ENCODE measurements at places on chromosomes 6 and 20. TPM values are rescaled to one million over a fixed set of nuclear protein-coding genes. Genes with fewer than 3 reads are reported as not detected.

Gene TUBB2A
- polyA plus RNA-seq, result 9.1 TPM

Gene CD24
- polyA plus RNA-seq, result 119 TPM

Gene WFDC2
- polyA plus RNA-seq, result 0.35 TPM

Gene EEF1A2
- polyA plus RNA-seq, result 0.53 TPM

Gene TRIM15
- polyA plus RNA-seq, result not detected

Gene TREM2
- polyA plus RNA-seq, result 0.59 TPM

Gene BPIFB2
- polyA plus RNA-seq, result not detected

GRCh38 chr20:8522168-8522567 is 390.1 kb downstream of the PLCB1 start:
- no peak for DNase-seq

DNA sequence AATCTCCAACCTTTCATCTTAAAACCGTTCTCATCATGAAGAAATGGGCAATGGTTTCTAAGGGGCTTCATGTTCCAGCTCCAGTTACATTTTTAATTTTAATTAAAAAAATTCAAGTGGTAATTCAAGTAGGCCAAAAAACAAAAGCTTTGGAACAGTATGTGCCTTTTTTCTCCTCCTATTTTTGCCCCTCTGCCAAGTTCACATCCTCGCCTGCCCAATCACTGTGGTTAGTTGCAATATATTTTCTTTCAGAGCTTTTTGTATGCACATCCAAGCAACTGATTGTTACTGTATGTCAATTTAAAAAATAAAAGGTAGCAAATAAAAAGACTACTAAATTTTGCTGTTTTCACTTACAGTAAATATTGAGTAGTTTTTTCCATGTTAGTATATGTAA is 99.8 kb upstream of the B3GAT2 start:
- no peak for DNase-seq

DNA sequence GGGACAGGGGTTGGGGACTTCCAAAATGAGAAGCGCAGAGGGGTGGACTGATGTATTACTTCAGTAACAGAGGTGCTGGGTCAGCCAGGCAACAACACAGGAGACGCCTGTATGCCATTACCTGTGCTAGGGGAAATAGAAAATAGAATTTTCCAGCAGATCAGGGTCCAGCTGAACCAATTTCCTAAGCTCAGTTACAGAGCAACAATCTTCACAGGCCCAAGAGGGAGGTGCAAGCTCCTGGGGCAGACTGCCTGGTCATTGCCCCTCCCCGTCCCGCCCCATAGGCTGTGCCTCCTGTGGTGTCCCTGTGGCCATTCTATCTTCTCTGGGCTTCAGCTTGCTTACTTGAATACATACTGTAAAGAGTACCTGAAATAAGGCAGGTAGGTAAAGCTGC is 3.7 kb downstream of the KCNK5 start:
- DNase-seq, result no peak

DNA sequence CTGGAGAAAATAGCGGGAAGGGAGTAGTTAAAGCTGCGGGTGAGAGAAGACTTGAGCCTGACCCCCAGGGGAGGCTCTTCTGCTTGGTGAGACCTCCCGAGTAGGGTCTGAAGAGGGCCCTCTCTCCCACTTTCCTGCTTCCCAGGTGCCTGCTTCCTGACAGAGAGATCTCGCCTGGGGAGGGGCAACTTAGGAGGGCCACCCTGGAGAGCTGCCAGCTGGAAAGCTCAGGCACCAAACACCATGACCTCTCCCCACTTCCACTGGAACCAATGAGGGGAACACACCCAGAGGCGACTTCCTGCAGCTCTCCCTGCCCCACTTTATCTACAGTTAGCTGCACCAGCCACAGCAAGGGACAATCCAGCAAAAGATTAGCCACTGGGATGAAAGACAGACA is 208.0 kb downstream of the TBXT start:
- no peak for DNase-seq

DNA sequence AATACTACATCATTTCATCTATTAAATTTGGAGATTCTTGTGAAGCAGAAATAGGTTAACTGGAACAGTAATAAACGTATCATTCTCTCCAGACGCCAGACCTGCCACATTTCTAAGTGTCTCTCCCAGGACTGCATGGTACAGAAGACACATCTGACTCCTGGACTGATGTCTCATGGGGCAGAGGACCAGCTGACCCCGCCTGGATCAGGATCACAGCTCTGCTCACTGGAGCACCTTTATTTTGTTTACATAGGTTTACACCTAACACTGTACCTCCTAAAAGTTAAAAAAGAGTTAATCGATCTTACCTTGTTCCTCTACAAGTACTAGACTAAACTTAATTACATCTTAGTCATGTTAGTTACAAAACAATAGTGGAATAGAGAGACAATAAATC is 11.2 kb downstream of the OVOL2 start:
- no peak for DNase-seq

GRCh38 chr6:11251553-11252360 is 19.3 kb upstream of the NEDD9 start:
- DNase-seq, result no peak

DNA sequence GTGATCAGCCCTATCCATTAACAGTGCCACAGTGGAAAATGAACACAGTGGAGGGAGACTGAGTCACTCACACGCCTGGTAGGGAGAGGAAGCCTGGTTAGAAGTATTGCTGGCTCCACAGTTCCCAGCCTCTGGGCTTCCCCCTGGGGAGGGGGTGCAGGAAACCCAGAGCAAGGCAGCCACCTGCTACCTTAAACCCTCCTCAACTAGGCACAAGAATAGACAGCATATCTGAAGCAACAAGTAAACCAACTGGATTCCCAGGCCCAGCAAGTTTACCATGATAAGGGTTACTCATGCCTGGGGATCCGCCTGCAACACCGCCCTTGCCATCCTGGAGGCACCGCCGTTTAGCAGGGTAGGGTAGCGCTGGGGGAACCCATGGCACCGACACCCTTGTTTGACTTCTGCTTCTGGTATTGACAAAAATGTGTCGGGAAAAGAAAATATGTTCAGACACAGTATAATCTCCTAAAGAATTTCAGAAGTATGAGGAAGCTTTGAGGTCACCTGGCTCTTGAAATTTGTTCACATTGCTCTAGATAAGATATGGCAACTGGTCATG is 38.3 kb downstream of the SLC22A23 start:
- no peak for DNase-seq

- DNase-seq, result no peak
These were observed 64.6 kb downstream of the SNX5 start for GRCh38 chr20:17904027-17904426.

GRCh38 chr6:84425971-84426705 is 198.7 kb upstream of the CEP162 start:
- DNase-seq, result no peak

GRCh38 chr6:37717836-37718251 is 20.2 kb upstream of the MDGA1 start:
- DNase-seq, result no peak

DNA sequence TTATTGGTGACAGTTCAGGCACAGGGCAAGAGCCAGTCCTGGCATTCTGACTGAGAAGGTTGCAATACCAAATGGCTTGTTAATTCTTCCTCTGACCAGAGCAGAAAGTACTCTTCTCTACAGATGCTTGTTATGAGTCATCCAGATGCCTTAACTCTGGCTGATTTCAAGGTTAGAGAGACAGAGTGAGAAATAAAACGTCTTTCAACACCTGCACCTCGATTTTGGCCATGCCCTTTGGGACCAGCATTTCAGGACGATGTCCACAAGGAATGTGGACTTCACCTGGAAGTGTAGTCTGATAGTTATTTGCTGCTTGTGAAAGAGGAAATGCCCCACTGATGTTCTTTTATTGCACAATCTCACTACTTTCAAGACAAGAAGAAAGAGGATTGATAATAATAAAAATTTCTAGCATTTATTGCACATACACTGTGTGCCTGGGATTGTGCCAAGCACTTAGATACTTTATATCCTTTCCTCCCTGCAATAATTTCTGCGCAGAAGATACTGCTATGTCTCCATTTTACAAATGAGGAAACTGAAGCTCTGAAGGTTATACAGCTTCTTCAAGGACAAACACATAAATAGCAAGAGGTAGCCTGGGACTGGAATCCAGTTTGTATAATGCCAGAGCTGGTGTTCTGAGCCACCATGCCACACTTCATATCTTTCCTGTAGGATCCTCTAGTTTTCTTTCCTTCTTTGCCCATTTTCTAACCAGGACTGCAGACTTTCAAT is 33.5 kb upstream of the MCM3 start:
- DNase-seq, result no peak

- DNase-seq, result no peak
These were observed 190.5 kb upstream of the HEY2 start for GRCh38 chr6:125558907-125559306.

DNA sequence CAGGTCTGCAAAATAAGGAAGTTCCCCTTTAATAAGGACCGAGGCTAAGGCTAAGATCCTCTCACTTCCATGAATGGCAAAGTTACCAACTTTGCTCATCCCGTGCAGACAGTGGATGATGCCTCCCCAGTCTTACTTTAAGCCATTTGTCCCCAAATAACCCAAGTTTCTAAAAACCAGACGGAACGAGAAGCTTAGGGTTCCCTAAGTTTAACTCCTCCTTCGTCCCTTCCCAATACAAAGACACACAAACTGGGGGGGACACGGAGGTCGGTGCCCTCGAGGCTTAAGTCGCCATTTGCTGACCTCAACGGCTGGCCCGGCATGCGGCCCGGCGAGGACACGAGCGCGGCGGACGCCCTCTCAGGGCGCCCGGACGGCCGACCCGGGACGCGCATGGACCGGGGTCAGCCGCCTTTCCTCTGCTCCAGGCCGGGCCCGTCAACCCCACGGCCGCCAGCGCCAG is 527 bp downstream of the FBXO30 start:
- no peak for DNase-seq

DNA sequence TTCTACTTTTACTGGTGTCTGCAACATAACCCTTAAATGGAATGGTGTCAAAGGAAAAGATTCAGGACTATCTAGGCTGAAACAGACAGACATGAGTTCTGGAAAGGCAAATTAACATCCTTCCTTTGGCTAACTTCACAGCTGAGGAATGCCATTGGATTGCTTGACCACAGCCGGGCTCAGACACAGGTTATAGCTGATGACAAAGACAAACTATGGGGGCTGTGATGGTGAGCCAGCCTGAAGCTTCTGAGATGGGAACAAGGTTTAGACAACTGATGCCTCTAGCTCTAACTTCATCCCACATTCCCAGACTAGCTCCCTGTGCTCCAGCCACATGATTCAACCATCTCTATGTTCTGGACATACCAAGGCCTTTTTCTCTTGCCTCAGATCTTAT is 15.3 kb downstream of the POLR1C start:
- no peak for DNase-seq

GRCh38 chr6:119195848-119196247 is 117.4 kb upstream of the FAM184A start:
- no peak for DNase-seq

DNA sequence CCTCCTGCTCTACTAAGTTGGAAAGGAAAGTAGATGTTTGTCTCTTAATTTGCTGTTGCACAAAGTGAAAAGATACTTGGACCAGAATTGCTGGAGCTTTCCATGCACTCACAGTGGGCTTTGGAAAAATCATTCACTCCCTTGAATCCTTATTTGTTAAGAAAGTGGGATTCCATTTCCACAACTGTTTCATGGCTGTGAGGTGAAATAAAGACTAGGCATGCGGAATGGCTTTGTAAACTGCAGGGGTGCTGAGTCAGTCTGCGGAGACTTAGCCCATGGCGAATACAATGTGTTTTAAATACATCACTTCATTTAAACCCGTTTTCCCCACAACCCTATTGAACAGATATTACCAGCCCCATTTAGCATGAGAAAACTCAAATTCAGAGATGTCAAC is 36.8 kb upstream of the CLDN20 start:
- no peak for DNase-seq

- DNase-seq, result no peak
These were observed 40.5 kb downstream of the SCGN start for GRCh38 chr6:25692472-25692871.

DNA sequence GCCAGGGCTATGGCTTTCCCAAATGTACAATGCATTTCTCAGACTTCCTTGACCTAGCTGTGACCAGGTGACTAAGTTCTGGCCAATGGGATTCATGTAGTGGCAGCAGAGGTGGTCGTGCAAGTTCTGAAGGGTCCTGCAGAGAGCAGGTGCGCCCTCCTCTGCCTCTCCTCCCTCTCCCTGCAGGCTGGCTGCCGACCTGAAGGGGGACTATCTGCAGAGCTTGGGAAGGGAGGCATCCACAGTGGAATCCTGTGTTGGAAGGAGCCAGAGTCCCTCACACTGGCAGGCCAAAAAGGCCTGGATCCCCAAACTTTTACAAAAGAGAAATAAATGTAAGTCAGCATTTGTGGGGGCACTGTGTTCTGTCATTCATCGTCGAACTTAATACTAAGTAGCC is 66.6 kb downstream of the CDH26 start:
- no peak for DNase-seq

DNA sequence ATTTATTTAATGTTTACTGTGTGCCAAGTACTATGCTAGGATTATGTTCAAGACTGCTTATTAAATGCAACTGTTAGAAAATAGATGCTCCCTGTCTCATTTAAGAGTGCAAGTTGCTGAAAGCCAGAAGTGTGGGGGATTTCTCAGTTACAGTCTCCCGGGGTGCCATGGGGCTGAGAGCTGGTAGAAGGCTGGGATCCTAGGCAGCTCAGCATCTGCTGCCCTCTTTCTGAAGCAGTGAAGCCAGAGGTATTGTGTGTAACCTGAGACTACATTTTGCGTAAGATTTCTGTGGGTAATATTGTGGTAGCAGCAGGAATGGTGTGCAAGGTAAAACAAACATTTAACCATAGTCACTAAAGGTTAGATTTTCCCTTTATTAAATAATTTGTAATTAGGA is 120.6 kb downstream of the AKAP7 start:
- DNase-seq, result no peak

DNA sequence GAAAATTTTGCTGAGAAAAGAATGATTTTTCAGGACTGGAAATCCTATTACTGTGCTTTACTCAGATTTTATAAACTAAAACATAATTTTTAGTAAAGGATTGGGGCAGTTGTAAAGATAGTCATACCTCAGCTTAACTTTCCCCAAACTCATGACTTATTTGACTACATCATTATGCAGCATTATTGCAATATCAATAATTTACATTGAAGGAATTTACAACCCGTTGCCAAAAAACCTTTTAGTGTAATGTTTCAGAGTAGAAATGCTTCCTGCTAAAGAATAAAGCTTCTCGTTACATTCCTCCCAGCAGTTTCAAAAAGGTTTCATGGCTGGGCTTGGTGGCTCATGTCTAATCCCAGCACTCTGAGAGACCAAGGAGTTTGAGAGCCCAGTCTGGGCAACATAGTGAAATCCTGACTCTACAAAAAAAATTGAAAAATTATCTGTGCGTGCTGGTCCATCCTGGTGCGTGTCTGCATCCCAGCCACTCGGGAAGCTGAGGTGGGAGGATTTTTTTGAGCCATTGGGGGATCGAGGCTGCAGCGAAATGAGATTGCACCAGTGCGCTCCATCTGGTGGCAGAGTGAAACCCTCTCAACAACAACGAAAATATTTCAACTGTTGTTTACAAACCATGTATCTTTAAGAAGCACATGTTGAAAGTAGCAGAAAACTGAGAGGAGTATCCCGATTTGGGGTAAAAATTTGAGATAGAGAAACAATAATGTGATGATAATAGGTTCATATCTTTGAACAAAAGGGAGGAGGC is 4.4 kb downstream of the AMD1 start:
- DNase-seq, result no peak
